GM23248 (cell line): ENCODE measurements at places on chromosomes 12 and 14.

- DNase-seq, result peak; percentile 80
Measured at GRCh38 chr14:55721353-55721752, 141.3 kb downstream of the KTN1 start.

GRCh38 chr12:122995503-122996187, 15.2 kb downstream of the ARL6IP4 start:
- no peak for DNase-seq

GRCh38 chr14:54232735-54233134, 164.1 kb upstream of the CDKN3 start:
- no peak for DNase-seq

DNA sequence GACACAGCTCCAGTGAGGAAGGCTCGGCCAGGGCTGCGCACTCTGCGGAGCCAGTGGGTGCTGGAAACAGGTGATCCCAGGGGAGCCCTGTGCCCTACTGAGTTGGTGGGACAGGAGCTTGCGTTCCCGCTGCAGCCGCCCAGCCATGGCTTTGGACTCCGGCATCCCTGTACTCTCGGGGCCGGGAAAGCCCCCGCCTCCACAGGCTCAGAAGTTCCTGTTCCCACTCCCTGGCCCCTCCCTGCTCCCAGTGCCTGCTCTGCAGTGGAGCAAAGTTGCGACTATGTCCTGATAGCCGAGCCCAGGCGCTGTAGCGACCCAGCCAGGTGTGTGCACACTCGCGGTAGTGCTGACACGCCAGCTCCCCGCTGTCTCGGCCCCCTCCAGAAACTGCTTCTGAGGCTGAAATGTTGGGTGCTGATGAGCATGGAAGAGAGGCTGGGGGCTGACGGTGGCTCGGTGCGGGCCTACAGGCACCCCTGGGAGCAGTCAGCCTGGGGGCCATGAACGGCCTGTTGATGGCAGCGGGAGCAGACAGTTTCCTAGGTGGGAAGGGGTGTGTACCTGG, 344.6 kb upstream of the MGAT4C start:
- DNase-seq, result no peak
